Activated CD4-positive, alpha-beta T cell treated with anti-CD3 and anti-CD28 coated beads for 48 hours (primary cell): ENCODE measurements at places on chromosomes 1 and 21.
A peak's percentile ranks its signal among the peaks of the same experiment; 100 is the strongest.

- no peak for DNase-seq
Measured at GRCh38 chr1:209800984-209801834, 4.7 kb downstream of the IRF6 start.

DNA sequence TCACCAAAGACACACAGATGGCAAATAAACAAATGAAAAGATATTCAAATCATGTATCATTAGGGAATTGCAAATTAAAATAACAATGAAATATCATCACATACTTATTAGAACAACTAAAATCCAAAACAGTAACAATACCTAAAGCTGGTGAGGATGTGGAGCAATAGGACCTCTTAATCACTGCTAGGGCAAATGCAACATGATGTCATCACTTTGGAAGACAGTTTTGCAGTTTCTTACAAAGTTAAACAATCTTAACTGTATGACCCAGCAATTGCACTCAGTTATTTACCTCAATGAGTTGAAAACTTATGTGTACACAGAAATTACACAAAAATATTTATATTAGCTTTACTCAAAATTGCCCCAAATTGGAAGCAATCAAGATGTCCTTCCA, 47.3 kb downstream of the SELENOF start:
- no peak for DNase-seq

DNA sequence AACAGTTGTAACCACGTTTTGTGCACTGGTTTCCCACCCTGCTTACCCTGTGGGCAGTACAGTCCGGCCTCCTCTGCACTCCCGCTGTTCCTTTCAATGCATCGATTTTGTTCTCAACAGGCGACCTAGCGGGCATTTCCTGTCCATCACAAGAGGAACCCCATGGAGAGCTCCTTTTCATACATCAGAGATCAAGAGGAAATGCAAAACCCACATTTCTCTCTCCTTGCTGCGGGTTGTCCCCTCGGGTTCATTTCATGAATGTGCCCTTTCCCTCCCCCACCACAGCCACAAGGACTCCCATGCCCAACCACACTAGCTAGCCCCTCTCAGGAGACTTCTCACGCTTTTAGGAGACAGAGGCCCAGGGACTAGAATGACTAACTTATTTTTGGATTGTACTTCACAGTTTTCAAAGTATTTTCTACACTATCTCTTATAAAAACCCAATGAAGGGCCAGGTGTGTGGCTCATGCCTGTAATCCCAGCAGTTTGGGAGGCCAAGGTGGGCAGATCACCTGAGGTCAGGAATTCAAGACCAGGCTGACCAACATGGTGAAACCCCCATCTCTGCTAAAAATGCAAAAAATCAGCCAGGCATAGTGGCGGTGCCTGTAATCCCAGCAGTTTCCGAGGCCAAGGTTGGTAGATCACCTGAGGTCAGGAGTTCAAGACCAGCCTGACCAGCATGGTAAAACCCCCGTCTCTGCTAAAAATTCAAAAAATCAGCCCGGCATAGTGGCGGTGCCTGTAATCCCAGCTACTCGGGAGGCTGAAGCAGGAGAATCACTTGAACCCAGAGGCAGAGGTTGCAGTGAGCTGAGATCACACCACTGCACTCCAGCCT, 18.4 kb downstream of the ATP1A4 start:
- DNase-seq, result peak; percentile 57

DNA sequence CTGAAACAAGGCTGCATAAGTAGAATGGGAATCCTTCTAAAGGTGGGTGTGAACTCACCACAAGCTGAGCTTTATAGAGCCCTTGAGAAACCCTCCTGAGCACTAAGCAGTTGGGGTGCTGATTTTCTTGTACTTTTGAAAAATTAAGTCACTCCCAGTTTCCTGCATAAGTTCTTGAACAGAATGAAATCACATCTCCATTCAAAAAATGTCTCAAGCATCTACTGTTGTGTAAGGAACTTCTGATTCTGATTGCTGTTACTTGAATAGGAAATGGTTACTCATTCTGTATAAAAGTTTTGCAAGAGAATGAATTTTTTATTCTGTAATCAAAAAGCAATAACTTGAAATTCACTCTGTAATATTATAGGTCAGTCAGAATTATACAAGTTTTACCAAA, 50.8 kb upstream of the WNT2B start:
- no peak for DNase-seq

DNA sequence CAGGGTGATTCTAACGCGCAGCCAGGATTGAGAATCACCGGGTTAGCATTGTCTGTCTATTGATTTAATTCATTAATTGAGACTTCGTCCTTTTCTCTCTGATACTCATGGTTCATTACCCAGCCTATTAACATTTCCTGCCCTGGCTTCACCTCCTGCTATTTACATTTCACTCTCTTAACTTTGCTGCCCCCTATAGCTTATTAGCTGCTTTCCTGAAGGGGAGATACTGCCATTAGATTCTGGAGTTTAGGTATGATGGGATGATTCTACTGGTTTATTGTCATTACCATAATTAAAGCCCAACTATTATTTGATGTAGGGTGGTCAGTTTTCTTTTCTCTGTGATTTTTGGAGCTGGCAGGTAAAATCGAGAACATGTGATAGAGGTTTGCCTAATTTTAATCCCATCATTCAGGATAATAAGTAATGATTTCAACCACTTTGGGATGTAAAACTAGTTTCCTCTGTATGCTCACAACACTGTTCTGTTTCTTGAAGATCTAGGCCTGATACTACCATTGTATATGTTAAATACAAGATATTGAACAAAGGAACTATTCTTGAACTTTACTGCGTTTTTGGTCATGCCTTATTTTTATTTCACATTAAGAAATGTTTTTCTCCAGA, 6.4 kb downstream of the PPP2R5A start:
- DNase-seq, result no peak
